ENCODE measurements at places on chromosomes 7 and 10.

DNA sequence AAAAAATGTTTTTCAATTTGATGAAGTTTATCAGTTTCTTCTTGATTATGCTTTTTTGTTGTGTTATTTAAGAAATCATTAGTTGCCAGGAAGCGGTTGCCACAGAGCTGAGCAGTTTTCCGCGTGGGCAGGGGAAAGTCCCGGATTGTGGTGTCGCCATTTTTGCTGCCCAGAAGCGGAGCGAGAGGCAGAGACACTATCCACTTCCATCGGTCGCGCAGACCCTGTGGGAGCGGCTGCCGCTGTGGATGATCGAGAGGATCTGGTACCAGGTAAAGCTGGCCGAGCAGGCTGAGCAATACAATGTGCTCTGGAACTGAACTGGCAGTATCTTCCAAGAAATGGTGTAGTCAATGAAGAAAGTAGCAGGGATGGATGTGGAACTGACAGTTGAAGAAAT is 119.8 kb downstream of the ZNF736 start:
- no peak for DNase-seq

GRCh38 chr10:93160829-93161228 is 87.1 kb downstream of the CYP26A1 start:
- no peak for DNase-seq

DNA sequence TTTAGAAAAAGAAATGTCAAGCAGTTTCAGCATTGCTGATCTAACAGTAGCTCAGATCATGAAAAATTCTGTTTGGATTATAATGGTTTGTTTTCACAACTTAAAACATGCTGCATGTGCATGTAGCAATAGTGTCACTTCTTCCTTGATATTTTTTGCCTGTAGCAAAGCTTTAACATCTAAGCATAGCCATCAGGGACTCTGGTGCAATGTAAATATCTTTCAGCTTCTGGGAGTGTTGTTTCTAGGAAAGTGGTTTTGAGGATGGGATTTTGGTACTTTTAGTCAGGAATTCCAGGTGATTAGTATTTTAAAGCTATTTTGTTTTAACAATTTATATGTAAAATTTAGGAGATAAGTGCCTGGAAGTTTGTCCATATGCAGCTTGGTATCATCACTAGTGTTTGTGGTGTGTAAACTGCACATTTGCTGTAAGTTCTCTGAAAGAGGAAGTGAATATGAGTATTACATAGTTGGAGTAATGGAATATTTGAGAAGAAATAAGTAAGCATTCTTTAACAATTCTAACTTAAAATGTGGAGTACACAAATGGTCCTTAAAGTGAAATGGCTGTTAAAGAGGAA is 1.9 kb downstream of the RSBN1L start:
- DNase-seq: no peak

- DNase-seq: peak; percentile 58
Measured at GRCh38 chr10:118698421-118698820, 56.3 kb downstream of the CACUL1 start.

DNA sequence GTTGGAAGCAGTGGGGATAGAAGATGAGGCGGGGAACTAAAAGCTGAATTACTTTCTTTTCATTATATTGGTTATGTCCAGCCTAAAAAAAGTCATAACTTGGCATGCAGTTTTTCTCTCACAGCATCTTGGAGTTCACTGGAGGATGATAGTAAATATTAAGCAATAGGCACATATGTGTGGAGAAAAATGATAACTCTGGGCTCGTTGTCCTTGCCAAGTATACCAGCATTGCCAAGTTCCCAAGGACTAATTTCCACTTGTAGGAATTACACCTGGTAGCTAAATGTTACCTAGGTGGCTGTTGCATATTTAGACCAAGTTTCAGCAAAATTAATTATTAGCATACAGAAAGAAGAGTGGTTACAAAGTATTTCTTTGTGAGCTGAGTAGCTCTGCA is 1007.6 kb downstream of the ANKRD7 start:
- DNase-seq: no peak

- no peak for DNase-seq
Measured at GRCh38 chr7:42561797-42562196, 324.8 kb upstream of the GLI3 start.

DNA sequence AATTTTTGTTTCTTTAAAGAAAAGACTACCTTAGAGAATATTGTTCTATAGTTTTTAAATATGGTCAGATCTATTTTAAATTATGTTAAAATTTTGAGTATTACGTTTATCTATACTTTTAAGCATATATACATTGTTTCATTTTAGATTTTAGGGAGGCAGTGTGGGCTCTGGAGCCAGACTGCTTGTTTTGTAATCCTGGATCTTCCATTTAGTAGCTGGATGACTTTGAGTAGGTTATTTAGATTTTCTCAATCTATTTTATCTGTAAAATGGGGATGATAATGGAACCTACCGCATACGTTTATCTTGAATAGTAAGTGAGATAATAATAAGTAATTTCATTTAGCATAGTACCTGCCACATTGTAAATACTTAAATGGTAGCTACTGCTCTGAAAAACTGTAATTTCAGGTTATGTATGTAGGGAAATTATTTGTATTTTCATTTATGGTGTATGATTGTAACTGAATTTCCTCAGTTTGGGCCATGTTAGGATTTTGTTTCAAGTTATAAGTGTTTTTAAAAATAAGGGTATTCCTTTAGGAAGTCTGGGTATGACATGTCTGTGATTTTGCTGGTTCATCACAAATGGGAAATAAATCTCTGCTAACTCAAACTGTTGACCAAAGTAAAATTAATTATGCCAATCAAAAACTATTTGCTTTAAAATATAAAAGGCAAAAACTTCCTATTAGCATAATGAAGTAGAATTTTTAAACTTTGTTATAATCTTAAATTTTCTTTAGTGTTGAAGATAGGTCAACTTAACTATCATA is 6.5 kb downstream of the PTEN start:
- DNase-seq: no peak

- DNase-seq: no peak
Measured at GRCh38 chr10:103951183-103951582, 15.8 kb upstream of the SLK start.

GRCh38 chr7:80871228-80871627 is 47.6 kb downstream of the SEMA3C start:
- DNase-seq: no peak

DNA sequence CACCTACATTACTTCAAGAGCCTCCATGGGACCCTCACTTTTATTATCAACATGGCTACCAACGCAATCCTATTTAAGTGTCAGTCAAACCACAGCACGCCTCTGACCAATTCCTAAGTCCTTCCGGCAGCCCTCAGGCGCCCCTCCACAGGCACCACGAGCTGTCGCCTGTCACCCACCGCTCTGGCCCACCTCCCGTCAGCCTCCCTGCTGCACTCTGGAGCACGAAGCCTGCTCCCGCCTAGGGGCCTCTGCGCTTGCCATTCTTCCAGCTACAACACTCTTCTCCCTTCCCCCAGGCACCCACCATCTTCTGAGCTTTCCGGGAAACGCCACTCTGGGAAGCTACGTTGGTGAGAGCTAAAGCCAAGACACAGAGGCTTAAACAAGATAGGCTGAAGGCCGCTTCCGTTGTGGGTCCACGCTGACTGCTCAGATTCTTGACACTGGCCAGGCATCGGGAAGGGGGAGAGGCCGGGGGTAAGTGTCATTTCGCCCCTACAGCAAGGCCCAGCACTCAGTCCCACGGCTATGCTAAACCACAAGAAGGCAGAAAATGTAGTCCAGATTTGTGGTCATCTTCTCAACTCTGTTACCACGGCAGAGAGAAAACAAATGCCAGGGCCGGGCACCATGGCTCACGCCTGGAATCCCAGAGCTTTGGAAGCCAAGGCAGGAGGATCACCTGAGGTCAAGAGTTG is 56.7 kb downstream of the GNA12 start:
- no peak for DNase-seq

DNA sequence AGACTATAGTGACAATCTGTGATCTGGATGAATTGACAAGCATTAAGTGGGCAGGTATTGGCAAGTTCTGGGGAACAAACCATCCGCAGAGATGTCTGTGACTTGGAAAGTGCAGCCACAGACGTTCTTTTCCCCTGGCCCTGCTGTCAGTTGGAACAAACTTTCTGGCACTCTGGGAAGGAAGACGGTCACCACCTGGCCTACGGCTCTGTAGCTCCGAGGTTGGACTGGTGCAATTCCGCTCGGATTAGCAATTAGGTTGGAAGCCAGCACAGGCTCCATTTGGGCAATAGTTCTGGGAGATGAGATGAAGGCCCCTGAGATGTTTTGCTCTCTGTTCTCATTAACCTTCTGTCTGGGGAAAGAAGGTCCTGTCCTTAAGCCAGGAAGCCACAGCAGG is 437.5 kb downstream of the CALN1 start:
- DNase-seq: no peak

DNA sequence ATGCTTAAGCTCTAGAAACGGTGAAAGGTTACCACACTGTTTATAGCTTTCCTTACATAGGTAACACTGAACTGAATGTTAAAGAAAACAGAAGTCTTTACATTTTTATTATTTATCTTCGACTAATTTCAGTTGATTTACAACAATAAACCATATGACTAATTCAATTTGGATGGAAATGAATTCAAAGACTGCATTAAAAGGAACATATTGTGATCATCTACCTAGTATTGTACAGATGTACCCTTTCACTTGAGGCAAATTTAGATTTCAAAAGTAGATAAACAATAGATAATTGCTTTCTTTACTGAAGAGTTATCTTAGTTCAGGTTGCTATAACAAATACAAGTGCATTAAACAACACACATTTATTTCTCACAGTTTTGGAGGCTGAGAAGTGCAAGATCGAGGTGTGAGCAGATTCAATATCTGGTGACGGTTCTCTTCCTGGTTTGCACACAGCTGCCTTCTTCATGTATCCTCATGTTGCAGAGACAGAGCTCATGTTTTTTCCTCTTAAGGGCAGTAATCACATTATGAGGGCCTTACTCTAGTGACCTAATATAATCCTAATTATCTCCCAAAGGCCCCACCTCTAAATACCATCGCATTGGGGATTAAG is 15.0 kb upstream of the ARMC3 start:
- no peak for DNase-seq

DNA sequence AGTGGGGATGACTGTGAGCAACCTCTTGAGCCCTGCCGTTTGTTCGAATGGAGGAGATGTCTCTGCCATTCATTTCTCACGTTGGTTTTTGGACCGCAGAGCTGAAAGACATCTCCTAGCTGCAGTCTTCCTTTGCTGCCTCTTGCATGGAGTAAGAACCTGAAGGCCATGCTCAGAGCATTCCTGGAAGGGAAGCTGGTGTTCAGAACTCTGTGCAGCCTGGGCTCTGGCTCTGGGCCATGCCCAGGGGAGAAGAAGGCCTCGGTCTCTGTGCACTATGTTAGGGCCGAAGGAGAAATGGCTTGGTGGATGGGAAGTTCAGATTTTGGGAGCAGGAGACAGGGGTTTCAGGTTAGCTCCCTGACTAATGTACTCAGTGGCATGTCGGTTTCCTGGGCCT is 22.9 kb downstream of the SFTPD start:
- no peak for DNase-seq

DNA sequence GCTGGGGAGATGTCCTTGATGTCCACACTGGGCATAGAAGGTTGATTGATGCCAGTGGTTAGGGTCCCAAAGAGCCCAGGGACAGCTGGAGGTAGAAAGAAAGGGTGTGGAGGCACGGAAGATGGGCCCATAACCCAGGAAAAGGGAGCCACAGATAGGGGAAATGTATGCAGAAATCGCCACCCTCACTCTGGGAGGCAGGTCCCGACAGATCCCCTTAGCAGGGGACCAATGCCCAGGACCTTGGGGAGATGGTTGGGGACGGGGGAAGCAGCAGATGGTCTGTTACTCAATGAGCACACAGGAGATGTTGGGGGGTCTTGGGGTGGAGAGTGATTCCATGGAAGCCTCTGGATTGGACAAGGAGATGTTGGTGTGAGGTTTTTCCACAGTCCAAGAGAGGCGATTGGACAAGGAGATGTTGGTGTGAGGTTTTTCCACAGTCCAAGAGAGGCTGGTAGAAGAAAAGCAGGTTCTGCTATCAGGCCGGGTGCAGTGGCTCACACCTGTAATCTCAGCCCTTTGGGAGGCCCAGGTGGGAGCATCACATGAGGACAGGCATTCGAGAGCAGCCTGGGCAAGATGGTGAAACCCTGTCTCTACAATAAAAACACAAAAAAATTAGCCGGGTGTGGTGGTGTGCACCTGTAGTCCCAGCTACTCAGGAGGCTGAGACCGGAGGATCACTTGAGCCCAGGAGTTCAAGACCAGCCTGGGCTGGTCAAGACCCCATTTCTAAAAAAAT is 7.0 kb upstream of the PPP1R35 start:
- no peak for DNase-seq

- no peak for DNase-seq
Measured at GRCh38 chr7:44625526-44626471, 19.4 kb downstream of the OGDH start.
